Activated CD4-positive, alpha-beta T cell treated with anti-CD3 and anti-CD28 coated beads, Interleukin-2, Interleukin-4, amounts not matched to agents 100 ng/mL and 50 ng/mL, durations not matched to agents 16 hours and 8 hours (primary cell): ENCODE measurements at places on chromosomes 1 and 21.

- no peak for DNase-seq
These were observed 313.6 kb downstream of the HHIPL2 start for GRCh38 chr1:222234351-222234750.

DNA sequence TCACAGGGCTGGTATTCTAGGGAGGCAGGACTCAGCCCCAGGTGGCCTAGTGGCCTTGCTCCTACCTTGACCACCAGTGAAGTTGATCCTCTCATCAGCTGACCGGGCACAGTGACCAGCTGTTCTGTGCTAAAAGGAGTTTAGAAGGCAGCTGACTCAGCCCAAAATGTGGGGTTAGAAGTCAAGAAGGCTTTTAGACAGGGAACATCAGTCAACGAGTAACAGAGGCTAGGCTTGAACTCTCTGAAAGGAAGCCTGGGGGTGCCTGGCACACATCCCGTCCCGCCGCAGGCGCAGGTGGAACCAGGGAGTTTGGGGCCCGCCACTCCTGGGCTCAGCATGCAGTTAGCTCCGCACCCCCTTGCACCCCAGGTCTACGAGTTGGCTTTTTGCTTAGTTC lies 114.9 kb upstream of the SLC45A1 start:
- DNase-seq = no peak

DNA sequence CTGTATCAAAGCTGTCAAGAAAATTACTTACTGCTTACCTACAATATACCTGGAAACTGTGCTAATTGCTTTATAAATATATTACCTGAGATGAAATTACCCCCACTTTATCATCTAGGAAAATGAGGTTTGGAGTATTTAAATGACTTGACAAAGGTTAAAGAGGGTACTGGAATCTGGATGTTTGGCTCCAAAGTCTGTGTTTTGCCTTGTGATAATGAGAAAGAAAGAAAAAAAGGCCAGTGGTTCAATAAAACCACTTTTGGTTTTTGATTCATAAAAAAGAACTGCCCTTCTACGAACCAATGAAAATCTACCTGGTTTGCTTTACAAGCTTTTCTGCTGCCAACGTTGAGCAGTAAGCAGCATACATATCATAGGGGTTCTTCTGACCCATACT lies 61.3 kb upstream of the MUTYH start:
- no peak for DNase-seq

DNA sequence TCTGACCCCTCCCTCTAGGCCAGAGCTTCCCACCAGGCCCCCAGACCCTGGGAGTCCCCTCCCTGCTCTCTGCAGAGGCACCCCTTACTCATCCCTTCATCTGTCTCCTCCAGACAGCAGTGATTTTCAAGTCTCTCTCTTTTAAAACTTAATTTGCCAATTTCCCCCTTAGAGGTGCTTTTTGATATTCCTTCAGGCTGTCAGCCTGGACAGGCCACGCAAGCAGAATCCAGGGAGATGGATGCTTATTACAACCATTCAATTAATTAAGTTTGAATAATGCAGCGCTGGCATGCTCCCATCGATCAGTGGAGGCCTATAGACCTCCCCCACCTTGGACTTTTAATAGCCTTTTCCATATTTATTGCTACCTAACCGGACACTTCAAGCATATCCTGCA lies 6.2 kb downstream of the CAMK2N1 start:
- DNase-seq = no peak

DNA sequence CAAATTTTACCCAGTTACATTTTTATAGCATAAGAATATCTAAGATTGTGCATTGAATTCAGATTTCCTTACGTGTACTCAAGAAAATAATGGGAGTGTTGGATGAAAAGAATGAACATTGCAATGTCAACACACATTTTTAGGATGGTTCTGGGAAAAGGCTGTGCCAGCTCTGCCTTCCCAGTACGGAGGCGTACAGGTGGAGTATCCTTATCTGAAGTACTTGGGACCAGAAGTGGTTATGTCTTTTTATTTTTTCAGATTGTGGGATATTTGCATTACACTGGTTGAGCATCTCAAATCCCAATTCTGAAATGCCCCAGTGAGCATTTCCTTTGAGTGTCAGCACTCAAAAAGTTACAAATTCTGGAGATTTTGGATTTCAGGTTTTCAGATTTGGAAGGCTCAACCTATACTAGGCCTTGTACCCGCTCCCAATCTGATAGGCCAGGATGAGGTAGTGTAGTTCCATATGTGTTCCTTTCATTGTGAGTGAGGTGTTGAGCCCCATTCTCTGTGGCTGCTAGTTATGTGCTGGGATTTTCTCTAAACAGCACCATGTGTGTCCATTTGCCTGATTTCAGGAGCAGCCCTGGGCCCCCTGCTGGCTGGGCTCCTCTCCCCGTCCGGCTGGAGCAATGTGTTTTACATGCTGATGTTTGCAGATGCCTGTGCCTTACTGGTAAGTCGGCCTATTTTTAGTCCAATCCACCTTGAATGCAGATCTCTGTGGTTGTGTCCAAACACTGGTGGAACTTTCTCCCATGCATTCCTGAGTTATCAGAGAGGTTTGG lies 60.8 kb downstream of the SLC37A1 start:
- no peak for DNase-seq

GRCh38 chr1:183209533-183210158 lies 23.6 kb downstream of the LAMC2 start:
- DNase-seq = peak; percentile 55

- no peak for DNase-seq
These were observed 116.7 kb downstream of the RHOU start for GRCh38 chr1:228852024-228852423.

- no peak for DNase-seq
These were observed 71.4 kb downstream of the MEGF6 start for GRCh38 chr1:3539707-3540425.

- DNase-seq = no peak
These were observed 45.4 kb upstream of the DIP2A start for GRCh38 chr21:46413365-46413696.

GRCh38 chr1:115084902-115085511 lies 4.3 kb downstream of the TSPAN2 start:
- DNase-seq = no peak

- no peak for DNase-seq
These were observed 35.8 kb downstream of the LDLRAD1 start for GRCh38 chr1:53982034-53982762.

DNA sequence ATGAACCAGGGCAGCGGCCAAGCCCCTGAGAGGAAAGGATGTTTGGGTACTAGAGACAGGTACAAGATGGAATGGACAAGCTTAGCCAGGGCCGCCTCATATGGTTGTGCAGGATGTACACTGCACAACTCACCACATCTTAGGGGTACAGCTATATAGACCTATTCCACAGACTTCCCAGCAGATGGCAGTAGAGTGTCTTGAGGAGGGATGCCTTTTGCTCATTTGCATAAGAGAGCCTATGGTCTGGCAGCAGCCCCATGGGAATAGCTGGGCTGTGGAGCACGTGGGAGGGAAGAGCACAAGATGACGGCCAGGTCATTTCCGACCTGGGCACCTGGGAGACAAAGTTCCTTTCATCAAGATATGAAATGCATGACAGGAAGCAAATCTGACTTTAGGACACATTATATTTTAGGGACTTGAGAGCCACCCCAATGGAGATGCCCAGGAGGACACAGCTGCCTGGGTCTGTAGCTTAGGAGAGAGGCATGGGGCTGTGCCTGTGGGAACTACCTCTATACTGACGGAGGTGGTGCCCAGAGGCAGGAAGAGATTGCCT lies 215.5 kb downstream of the KCNJ6 start:
- peak; percentile 58 for DNase-seq

DNA sequence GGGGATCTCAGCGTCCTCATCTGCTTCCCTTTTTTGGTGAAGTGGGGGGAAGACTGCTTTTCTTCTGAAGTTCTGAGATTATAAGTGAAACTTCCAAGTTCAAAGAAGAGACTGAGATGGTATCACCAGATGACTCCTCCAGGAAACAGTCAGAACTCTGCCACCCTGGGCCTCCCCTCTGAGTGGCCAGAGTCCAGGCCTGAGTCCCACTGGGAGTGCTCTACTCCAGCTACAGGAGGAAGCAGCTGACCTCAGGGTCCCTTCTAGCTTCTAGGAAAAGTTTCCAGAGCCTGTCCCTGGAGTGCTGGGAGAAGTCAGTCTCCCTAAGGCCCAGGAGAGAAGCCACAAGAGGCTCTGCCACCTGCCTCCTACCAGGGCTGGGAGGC lies 104.7 kb downstream of the CASZ1 start:
- DNase-seq = peak; percentile 55

DNA sequence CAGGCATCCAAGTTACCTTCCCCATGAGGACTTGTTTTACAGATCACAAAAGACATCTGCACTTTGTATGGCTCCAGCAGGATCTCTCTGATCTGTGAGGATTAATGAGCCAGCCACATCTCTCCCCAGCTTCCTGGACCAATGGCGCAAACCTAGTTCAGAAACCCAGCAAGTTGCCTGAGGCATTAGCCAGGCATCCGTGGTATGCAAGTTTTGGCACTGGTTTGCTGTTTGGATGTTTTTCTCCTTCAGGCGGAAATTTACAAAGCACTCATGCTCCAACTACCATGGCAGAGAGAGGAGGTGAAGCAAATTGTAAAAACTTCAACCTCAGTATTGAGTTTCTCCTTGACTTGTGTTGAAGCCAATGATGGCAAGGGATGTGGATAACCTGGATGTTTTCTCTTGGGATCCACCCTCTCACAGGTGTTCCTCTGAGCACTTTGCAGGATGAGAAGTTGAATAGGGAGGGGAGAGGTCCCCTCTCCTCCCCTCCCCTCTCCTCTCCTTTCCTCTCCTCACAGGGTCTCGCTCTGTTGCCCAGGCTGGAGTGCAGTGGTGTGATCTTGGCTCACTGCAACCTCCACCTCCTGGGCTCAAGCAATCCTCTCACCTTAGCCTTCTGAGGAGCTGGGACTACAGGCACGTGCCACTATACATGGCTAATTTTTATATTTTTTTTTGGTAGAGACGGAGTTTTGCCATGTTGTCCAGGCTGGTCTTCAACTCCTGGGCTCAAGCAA lies 25.6 kb upstream of the ENO1 start:
- no peak for DNase-seq

DNA sequence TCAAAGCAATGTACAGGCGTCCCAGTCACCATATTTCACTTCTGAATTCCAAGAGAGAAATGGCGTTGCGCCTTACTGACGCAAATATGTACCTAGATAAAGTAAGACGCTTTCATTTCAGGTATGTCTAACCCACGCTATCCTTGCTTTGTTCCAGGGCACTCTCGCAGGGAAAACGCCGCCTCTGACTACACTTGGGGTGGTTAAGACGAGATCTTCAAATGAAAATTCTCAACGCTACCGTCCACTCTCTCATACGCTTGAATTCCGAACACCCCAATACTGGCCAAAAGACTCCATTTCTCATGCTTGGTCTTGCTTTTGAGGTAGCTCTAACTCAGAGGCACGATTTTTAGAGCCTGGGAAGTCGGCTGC lies 736 bp upstream of the ZMPSTE24 start:
- DNase-seq = no peak

- no peak for DNase-seq
These were observed 35.3 kb downstream of the EPHB2 start for GRCh38 chr1:22745669-22746585.

- DNase-seq = no peak
These were observed 10.3 kb upstream of the TTF2 start for GRCh38 chr1:117049857-117050256.

DNA sequence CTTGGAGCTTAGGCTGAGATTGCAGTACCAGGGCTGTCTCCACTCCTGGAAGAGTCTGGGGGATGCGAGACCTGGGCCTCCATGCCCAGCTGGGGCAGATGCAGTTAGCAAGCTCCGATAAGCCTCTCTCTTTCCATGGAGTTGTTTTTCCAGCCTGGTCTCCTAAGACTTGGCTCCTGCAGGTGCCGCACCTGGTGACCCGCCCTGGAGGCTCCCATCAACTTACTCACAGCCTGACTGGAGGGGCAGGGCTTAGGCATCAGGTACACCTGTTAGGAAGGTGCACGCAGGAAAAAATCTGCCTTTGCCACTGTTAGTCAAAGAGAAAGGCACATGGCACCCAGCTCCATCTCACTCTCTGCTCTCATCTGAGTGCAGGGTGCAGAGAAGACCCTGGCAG lies 198.1 kb upstream of the TMEM51 start:
- no peak for DNase-seq

DNA sequence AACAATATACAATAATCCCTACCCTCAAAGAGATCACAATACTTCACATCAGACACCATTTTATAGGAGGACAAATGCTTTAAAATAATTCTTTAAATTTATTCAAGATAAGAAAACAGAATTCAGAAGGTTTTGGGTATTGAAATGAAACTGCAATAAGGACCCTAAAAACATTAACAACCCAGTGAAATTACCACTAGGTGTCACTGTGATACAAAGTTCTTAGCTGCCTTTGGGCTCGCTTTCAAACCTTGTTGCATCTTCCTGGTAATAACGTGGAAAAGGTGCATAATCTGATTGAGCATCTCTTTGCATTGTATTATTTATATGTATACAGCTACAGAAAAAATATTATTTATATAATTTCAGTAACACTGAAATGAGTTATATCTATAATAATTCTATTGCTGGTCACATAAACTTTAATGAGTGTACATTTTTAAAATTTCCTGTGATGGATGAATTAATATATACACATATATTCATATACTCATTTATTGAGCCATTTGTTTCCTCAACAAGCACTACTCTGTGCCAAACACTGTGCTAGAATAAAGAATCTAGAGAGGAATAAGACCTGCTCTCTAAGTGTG lies 185.2 kb downstream of the FAF1 start:
- peak; percentile 44 for DNase-seq

- no peak for DNase-seq
These were observed 214.2 kb downstream of the RERE start for GRCh38 chr1:8603220-8603616.

DNA sequence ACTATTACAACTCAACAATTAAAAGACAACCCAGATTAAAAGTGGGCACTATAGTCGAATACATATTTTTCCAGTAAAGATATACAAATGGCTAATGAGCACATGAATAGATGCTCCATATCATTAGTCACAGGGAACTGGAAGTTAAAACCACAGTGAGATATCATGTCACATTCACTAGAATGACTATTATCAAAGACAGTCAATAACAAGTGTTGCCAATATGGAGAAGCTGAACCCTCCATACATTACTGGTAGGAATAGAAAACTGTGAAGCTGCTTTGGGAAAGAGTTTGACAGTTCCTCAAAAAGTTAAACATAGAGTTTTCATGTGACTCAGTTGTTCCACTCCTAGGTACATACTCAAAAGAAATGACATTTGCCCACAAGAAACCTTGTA lies 30.6 kb upstream of the MRPS6 start:
- no peak for DNase-seq
